Activated gamma-delta T cell treated with anti-CD3 and anti-CD28 coated beads, Interleukin-2, amount 50 U/mL, for 16 hours (primary cell): ENCODE measurements at places on chromosomes 2 and 18.

DNA sequence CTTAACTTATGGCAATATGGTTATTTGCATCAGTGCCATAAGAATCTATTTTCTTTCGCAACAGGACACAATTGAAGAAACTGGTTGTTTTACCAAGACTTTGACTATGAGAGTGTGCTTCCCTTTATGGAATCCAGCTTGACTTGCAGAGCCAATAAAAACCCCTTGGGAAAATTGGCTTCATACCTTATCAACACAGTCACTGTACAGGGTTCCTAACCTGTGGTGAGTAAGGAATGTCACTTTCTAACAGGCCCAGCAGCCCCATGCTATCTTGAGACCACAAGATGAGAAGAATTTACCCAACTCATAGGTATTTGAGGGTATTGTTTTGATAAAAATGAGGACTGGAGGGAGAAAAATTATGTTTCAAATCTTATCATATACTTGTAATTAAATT is 418.5 kb upstream of the MAP2 start:
- DNase-seq = no peak

DNA sequence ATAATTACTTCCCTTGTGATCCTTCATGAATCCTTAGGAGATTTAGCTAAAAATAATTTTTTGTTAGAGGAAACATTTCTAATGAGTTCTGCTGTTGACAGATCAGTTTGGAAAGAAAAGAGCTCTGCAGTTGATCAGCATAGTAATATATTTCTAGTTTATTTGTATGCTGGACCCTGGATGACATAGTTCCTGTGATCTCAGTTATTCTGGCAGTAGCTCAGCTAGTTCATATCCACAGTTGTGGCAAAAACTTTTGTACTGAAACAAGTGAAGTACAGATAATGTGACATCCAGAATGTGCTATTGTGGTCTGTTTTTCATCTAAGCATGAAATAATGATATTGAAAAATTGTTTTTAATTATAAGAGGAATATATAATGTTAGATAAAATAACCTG is 33.7 kb downstream of the ABI2 start:
- DNase-seq = no peak

GRCh38 chr2:101114268-101114783 is 36.9 kb downstream of the TBC1D8 start:
- DNase-seq = no peak

GRCh38 chr18:27136208-27136535 is 48.9 kb downstream of the CHST9 start:
- no peak for DNase-seq

GRCh38 chr2:218882866-218883366 is 2.3 kb downstream of the WNT10A start:
- no peak for DNase-seq
